ENCODE measurements at places on chromosomes 7 and 10.

GRCh38 chr7:1659696-1660095, 10.4 kb upstream of the ELFN1 start:
- no peak for DNase-seq

- DNase-seq: no peak
These were observed 5.7 kb upstream of the ZMIZ1 start for GRCh38 chr10:79063071-79063491.

- no peak for DNase-seq
These were observed 6.1 kb downstream of the GET4 start for GRCh38 chr7:882336-883035.

- no peak for DNase-seq
These were observed 157.6 kb upstream of the AGR3 start for GRCh38 chr7:17039372-17039771.

DNA sequence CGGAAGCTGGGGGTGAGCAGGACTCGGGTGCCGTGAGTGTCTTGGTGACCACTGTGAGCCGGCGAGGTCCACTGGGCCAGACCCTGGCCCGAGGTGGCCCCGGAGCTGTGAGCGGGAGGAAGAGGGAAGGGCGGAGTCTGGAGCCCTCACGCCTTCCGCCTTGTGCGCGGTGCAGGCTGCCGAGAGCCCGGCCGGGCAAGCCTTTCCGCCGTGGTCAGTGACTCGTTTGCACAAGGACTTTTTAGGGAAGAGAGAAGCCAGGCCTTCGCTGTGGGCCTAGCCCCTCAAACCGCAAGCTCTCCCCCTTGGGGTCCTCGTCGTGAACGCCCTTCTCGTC, 40.9 kb upstream of the ZNF32 start:
- no peak for DNase-seq

GRCh38 chr7:147062897-147063296, 946.3 kb downstream of the CNTNAP2 start:
- no peak for DNase-seq

- DNase-seq: peak; percentile 76
These were observed 42.7 kb downstream of the LDB3 start for GRCh38 chr10:86710987-86711512.

GRCh38 chr10:381805-382204, 246.6 kb downstream of the ZMYND11 start:
- no peak for DNase-seq

DNA sequence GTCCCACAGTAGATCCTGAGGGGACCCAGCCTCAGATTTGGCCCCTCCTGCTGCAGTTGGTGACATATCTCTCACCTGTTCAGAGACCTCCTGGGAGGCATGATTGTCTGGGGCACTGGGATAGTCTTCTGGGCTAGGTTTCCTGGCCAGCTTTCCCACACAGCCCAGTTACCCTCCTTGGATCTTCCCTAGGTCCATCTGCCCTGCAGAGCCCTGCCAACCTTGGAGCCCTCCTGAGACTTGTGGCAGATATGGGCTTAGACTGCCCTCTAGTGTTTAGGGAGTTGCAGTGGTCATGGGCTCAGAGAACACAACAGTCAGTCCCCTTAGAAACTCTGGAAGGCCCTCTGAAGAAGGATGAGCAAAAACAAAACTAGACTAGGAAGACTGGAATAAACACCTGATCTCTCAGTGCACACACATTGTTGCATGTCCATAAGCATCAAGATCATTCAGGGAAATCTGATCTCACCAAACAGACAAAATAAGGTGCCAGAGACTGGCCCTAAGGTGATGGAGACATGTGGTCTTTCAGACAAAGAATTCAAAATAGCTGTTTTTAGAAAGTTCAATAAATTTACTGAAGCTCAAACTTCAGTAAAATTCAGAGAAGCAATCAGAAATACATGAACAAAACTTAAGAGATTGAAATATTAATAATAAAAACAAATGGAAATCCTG, 324.6 kb downstream of the ATRNL1 start:
- no peak for DNase-seq

- DNase-seq: no peak
These were observed 5.1 kb downstream of the LRRC72 start for GRCh38 chr7:16531707-16532106.

- no peak for DNase-seq
These were observed 86.2 kb upstream of the ANLN start for GRCh38 chr7:36303202-36304098.

- DNase-seq: no peak
These were observed 24.3 kb upstream of the DNA2 start for GRCh38 chr10:68496072-68496471.

DNA sequence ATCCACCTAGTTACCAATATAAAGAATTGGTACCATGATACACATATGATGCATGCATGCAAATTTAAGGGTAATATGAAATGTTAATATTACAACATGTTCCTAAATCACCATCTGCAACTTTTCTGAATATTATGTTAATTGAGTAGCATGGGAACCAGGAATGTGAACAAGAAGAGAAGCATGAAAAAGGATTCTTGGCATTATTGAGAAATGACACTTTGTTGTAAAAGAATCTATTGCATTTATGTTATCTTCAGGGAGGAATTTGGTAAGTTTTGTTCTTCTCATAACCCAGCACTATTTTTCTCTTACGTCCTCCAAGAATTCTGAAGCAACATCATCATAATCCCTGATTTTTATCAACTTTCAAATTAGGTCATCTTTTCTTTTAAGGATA, 159.9 kb upstream of the SLC25A13 start:
- DNase-seq: no peak

DNA sequence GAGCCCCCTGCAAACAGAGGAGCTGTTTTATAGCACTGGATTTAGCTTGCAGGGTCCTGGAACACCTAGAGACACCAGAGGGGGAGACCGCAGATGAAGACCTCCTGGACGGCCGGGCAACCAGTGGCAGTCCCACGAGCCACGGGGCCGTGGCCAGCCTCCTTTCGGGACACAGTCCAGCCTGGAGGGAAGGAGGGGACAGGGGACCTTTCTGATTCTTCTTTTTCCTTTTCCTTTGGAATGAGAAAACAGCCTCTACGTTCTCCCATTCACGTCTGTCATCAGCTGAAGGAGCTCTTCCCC, 35.4 kb upstream of the FAM20C start:
- no peak for DNase-seq

DNA sequence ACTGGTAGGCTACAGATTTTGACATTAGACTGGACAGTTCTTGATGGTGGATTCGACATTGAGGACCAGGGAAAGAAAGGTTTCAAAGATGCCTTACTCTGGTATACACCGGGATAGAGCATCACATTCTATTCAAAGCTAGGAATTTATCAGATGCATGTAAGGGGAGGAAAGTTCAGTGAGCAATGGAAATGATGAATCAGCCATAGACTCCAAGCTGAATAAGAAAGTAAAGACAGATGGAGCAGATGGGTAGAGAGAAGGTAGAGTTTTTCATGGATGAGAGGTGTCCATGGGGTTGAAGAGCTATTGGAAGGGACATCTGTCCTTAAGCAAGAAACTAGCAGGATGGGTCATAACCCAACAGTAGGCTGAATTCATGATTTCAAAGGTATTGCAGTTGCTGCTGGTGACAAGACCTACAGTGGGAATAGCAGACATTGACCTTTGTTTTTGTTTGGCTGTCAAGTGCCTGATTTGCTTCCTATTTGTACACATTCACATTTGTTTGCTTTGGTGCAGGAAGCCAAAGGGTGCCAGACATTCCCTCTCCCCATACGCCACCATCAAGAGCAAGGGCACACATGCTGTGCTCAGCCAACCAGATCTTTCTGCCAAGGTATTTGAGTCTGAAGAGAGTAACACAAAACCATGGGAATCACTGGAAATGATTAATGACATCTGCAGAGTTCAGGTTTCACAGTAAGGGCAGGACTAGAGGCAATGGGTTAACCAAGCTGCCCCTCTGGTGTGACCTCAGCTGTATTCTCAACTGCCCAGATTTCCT, 8.6 kb upstream of the CACUL1 start:
- no peak for DNase-seq

DNA sequence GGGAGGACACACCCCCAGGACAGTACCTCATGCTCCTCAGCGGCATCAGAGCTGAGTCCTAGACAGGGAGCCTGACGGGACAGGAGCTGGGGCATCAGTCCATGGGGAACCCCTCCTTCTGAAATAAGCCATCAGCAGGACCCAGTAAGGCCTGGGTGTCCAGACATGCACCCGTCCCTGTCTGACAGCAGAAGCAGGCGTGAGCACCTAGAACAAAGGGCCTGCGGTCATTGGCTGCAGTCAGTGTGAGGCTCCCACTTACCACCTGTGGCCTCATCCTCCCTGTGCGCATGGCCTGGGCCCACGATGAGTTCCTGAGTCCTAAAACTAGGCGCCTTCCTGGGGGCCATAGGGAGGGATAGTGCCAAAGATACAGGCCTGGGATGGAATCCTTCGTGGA, 484.7 kb downstream of the PTPRN2 start:
- DNase-seq: no peak

- no peak for DNase-seq
These were observed 74.9 kb downstream of the AKR1C4 start for GRCh38 chr10:5271526-5271925.

DNA sequence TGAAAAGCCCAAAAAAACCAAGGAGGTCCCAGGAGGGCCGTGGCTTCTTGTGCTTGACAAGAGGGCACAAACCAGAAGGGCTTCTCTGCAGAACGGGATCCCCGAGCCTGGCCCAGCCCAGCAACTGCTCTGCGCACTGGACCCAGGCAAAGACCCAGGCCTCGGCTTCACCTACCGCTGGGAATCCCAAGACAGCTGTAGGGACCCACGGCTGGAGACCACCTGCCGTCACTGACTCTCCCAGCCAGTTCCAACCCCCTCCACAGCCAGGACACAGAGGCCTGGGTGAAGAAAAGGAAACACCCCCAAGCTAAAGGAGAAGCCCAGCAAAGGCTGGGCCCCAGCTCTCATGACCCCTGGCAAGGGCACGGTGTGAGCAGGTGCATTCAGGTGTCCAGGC, 24.3 kb downstream of the PDGFA start:
- no peak for DNase-seq

GRCh38 chr7:102912742-102913141, at the start of gene LRRC17:
TSS of gene LRRC17 (plus strand) at chr7:102913000. CDS start at chr7:102933914, 20,914 bp downstream.
- no peak for DNase-seq

DNA sequence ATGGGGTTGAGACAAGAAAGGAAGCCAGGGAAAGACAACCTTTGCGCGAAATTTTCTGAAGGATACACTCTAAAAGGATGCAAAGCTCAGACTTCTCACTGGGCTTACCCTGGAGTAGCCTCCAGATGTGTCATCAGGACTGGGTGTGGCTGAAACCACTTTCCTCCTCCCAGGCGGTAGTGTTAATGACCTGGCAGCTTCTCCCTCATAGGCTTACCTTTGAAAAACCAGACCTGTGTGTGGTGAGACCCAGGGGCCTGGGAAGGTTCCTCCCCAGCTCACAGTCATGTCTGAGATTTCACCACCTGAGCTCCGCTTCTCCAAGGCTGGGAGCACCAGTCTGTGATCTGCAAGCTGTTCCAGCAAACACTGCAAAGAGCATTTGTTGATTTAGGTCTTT, 93.7 kb downstream of the EPC1 start:
- no peak for DNase-seq

DNA sequence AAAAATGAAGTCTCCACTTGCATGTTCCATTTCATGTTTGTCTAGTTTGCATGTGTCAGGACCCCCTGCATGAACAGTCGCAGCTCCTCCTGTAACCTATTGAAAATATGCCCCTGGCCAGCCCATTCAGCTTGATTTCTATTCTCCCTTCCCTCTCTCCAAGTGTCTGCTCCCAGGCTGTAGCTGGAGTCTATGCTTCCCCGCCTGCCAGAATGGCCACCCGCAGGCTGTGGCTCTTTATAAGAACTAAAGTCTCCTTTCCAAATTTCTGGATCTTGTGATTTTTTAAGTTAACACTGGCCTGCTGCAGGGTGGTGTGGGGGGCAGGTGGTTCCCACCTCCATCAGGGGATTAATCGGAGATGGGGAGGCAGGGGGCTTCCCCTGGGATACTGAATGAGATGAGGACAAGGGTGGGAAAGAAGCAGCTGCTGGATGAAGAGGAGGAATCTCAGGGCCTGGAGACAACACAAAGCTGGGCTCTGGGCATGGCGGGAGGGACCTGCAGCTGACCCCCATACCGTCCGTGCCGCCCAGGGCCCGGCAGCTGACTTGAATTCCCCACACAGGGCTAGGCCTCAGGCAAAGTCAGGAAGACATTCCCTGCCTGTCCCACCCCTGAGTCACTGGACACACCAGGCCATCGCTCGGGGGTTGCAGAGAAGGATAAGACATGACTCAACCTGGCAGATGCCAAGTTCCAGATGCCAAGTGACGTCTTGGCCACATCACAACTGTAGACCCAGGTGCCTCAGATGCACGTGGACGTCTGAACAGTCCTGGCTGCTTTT, 399.5 kb upstream of the FOXK1 start:
- no peak for DNase-seq

- no peak for DNase-seq
These were observed 574.6 kb downstream of the GRID1 start for GRCh38 chr10:85791818-85792532.

DNA sequence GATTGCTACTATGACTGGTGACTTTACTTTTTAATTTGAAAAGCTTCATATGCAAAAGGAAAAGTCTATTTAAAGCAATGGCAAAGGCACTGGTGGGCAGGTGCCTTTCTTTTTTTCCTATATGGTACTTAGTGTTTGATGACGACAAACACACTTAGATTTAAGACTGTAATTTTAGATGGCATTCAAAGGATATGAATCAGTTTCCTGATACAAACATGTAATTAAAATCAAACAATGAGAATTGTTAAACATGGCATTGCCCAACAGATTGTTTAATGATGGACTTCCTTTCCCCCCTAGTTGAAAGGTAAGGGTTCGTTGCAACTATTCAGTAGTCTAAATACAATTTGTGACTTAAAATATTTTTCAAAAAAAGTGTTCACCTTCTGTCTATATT, 106.5 kb upstream of the SEMA3C start:
- no peak for DNase-seq

GRCh38 chr7:7223250-7223649, 40.9 kb downstream of the C1GALT1 start:
- no peak for DNase-seq

Data from T follicular helper cell (primary cell).